ENCODE measurements at places on chromosomes 3 and 15.

GRCh38 chr3:6301626-6302025, 559.3 kb upstream of the GRM7 start:
- no peak for DNase-seq

DNA sequence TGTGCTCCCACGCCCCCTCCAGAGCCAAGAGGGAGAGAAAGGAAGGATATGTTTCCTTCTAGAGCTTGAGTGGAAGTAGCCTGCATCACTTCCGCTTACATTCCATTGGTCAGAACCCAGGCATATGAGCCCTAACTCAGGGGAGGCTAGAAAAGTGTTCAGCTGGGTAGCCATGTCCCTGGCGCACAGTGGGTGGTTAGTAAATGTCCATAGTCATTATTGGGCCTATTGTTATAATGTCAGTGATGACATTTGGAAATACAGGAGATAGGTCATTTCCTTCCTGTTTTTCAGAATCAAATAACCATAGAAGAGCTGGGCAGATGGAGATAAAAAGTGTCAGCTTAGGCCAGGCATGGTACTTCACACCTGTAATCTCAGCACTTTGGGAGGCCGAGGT, 27.3 kb downstream of the CD276 start:
- DNase-seq, result no peak

- no peak for DNase-seq
Measured at GRCh38 chr3:194539498-194539897, 52.7 kb upstream of the ATP13A3 start.

DNA sequence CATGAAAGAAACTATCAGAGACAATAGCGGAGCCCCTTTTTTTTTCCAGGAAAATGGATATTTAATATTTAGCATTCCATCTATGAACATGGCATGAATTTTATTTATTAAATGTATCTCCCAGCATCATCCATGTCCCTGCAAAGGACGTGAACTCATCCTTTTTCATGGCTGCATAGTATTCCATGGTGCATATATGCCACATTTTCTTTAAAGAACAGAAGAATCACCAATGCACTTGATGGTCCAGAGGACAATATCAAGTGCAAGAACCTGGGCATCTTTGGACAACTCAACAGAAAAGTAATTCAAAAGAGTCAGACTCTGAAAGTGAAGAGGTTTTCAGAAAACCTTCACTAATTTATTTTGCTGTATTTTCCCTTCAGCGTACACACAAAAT, 133.0 kb upstream of the SLC7A14 start:
- no peak for DNase-seq

DNA sequence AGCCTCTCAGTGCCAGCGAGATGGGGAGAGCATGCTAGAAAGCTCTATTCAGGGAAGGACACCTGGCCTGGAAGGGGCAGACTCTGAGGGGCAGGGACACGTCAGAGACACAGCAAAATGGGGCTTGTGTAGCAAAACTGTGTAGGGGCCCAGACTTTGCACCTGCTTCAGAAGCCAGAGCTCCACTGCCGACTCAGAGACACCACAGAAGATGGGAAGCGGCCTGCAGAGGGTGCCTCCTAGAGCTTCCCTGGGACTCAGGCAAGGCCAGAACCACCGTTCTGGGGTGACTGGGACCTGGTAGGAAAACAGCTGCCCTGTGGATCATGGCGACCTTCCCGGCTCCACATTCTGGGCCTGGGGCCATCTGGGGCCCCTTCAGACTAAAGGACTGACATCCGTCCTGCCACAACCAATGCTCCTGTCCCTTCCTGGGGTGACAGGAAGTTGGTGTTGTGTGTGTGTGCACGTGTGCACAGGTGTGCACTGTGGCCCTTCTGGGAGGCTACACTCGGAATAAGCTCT, 17.4 kb upstream of the TKT start:
- DNase-seq, result no peak

DNA sequence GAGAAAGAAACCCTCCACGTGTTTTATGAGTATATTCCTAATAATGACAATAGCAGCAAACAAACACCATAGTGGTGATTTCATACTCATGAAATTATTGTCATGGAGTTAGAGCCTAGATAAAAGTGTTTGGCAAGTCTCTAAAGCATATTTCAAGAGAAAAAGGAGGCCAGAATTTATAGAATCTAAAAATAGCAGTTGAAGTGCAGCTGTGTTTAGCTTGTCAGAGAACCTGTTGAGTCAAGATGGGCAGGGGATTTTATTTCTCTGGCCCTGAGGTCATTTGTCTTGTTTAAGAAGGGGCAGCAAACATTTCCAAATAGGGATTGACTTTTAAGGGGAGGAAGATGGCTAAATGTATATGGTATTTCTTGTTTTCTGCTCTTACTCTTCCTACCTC, 279.6 kb upstream of the CTDSPL start:
- no peak for DNase-seq

DNA sequence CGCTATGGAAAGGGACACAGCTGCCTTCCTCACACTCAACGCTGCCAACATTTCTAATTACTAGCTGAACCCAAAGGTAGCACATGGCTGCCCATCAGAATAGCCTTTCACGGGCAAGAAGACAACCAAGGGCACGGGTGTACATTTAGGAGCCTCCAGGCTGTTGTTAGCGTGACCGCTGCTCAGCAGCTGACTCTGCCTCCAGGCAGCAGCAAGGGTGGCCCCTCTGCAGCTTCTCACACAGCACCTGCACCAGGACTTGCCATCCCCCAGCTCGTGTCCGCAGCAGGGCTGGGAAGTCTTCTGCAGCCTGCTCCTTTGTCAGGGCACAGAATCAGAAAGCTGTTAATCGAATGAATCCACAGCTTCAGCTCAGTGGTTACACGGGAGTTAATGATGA, 146.8 kb downstream of the ADAMTS17 start:
- DNase-seq, result no peak

DNA sequence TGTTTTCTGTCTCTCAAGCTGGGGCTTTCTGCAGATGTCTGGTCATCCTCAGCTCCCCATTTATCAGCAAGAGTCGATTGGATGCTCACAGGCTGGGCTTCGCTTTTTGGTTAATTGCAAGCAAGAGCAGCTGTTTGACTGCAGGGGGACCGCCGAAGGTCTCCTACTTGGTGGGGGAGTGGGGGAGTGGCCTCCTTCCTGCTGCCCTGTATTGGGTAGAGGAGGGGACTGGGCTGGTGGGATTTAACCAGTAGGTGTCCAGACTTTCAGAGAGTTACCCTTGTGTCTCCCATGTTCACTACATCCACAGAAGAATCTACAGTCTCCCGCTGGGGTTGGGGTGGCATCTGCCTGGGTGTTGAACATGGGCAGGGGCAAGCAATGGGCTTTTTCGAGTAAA, 78.7 kb downstream of the PLXNA1 start:
- no peak for DNase-seq

GRCh38 chr3:30777426-30778113, 116.9 kb downstream of the GADL1 start:
- no peak for DNase-seq

GRCh38 chr3:24688446-24689148, 193.9 kb upstream of the THRB start:
- no peak for DNase-seq
